Caco-2 (cell line): ENCODE measurements at places on chromosomes 2 and 18. TPM values are rescaled to one million over a fixed set of nuclear protein-coding genes. Genes with fewer than 3 reads are reported as not detected.

DNA sequence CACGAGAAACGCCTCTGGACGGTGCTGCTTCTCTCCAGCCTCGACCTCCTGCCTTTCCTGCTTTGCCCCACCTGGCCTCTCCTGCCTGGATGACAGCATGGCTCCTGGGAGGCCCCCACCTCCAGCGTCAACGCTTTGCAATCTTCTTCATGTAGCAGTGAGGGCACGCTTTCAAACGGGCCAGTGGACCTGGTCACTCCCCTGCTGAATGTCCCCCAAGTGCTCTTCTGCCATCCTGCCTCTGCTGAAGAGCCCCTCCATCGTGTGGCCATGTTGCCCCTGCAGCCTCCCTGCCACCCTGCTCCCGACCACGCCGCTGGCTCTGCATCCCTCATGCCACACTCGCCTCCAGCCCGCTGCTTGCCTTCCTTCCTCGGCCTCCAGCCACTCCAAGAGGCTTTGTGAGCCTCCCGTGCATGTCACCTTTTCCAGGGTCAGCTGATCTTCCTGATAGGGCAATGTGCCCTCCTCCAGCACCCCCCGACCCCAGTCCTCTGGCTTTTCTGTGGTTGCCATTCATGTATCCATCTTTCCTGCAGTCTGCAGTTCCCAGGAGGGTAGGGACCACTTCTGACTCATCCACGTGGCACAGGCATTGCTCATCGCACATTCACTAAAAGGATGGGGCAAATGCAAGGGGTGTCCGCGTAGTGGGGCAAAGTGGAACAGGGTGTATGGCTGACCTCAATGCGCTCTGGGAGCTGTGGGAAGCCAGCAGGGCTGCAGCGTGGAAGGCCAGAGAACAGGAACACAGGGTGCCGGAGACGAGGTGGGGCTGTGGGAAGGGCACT, 268.8 kb downstream of the TWIST2 start:
- H3K27ac ChIP-seq: no peak overlapping the region
- no peaks in the 10 kb centered on the region for H3K27me3 ChIP-seq
- DNase-seq: no peak
- no peak overlapping the region for H3K4me3 ChIP-seq

The CFAP65 gene
- 0.34 and 0.77 TPM in 2 replicates for total RNA-seq

DNA sequence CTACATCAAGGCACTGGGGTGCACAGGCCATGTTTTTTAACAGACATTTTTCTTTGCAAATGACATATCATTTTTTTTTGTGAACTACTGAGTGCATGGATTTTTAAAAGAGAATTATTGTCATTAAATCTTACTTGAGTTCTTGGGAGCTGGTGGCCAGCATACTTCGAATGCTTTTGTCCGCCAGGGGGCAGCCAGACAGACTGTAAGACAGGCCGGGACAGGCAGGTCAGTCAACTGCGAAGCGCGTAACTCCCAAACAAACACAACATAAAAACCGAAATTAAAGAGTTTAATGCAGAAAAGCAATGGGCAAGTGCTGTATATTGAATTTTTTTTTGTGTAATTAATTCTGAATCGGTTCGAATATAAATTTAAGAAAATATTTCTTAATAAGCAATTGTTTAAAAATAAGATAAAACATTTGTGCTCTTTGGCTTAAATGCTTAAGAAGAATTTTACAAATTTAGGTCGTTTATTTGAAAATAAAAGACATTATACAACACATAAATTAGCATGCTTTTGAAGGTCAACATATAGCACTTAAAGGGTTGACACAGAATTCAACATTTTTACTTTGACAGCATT, 142.2 kb upstream of the PXDN start:
- H3K27me3 ChIP-seq: no peaks in the 10 kb centered on the region
- no peaks in the 10 kb centered on the region for H3K36me3 ChIP-seq
- no peak overlapping the region for H3K4me3 ChIP-seq
- H3K4me1 ChIP-seq: no peaks in the 10 kb centered on the region
- DNase-seq: peak; percentile 57

The CFAP53 gene
- total RNA-seq: 0.23 TPM in 1 of 2 replicates, not detected in the other

The NT5C1B gene
- not detected in 2 replicates for total RNA-seq

The DSG2 gene
- total RNA-seq: 32.1 and 33.6 TPM in 2 replicates

The PAPOLG gene
- 14.0 and 14.4 TPM in 2 replicates for total RNA-seq
